ENCODE measurements at places on chromosomes 12 and 14.

DNA sequence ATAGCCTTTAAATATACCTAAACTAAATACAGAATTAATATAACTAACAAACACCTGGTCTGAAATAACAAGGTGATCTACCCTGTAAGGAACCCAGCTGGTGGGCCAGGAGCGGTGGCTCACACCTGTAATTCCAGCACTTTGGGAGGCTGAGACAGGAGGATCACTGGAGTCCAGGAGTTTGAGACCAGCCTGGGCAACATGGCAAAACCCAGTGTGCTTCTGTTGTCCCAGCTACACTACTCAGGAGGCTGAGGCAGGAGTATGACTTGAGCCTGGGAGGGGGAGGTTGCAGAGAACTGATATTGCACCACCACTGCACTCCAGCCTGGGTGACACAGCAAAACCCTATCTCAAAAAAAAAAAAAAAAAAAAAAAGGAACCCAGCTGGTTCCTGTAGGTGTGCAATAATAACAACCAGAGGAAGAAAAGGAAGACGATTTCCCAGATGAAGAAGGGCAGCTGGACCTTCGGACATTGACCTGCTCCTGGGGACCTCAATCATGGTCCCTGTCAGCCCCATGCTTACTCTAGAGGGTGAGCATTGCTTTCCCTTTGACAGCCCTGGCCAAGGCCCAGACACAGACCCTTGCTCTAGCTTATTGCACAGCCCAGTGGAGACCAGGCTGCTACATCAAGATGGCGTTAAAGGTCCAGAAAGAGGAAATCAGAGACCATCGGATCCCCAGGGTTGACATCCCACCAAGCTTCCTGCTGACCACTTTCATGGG lies 5.4 kb downstream of the FOS start:
- no peak for DNase-seq

GRCh38 chr12:91718326-91718725 lies 427.3 kb downstream of the BTG1 start:
- no peak for DNase-seq

DNA sequence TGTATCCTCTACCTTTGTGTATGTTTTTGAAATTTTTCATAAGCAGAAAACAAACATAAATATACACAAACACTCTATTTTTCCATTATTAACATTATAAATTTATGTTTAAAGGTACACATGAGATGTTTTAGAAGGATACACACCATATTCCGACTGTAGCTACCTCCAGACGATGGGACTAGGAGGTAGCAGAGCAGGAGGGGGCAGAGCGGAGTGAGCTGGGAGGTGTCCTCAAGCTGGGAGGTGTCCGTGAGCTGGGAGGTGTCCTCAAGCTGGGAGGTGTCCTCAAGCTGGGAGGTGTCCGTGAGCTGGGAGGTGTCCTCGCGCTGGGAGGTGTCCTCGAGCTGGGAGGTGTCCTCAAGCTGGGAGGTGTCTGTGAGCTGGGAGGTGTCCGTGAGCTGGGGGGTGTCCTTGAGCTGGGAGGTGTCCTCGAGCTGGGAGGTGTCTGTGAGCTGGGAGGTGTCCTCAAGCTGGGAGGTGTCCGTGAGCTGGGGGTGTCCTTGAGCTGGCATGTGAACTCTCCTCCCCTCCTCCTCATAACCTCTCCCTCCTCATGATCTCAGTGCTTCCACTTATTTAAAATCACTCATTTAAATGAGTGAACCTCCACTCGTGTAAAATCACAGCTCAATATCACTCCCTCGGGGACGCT lies 346.9 kb upstream of the SFSWAP start:
- no peak for DNase-seq

DNA sequence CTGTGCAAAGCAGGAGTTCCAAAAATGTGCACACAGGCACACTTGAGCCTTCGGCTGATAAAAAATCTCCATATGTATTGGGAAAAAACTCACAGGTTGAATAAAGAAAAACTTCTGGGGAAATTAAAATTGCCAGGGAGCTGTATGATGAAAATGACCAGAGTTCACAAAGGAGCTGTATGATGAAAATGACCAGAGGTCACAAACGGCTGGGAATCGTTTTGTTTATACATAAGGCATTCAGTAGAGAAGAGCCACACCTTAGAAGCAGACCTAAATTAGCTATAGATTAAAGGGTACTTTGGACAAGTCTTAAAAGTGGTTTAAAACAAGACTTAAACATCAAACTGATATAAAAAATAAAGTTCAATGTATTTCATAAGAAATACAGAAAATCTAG lies 251.7 kb upstream of the TMEM132C start:
- DNase-seq, result no peak

- DNase-seq, result no peak
Observed at GRCh38 chr14:54864526-54864925, 38.1 kb downstream of the GCH1 start.

- DNase-seq, result no peak
Observed at GRCh38 chr12:108787539-108787938, 56.2 kb upstream of the CORO1C start.

DNA sequence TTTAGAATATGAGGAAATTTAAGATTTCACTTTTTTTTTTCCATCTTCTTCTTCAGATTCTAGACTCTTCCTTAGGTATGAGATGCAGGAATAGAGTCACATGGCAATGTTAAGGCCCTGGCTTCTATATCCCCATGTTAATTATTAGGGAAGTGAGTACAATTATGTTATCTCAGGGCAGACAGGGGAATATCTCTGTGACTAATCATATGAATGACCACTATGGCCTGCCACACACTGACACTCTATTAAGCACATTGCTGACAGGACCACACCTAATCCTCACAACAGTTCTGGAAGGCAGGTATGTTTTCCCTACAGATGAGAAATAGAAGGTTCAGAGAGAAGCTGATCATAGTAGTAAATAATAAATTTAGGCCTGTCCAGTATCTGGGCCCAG lies 69.4 kb upstream of the PTPRQ start:
- no peak for DNase-seq

DNA sequence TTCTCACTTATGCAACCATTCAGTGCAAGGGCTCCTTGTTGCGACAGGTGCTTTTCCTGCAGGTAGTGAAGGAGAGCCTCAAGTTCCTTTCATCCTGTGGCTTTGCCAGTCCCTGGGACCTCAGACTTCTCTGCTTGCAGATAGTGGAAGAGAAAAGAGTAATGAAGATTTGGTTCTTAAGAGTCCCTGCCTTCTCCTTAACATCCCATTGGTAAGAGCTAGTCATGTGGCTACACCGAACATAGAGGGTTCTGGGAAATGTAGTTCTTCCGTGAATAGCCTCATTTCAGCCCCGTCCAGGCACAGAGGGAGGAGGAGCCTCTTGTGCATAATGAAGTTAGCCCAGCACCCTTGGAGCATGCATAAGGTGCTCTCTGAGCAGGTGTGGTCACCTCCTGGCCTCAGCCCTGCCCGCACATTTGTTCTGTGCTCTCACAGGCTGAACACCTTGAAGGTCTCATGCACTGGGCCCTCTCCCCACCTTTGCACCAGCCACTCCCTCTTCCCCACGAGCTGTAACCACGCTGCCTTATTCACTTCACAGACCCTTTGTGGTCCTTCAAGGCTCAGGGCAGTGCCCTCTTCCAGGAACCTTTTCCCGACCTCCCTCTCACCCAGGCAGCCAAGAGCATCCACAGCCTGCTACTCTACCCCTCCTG lies 134.0 kb downstream of the BCL11B start:
- DNase-seq, result no peak

- DNase-seq, result no peak
Observed at GRCh38 chr14:89603938-89604480, 187.0 kb upstream of the FOXN3 start.

GRCh38 chr14:105015242-105015641 lies 5.6 kb downstream of the CDCA4 start:
- no peak for DNase-seq

- no peak for DNase-seq
Observed at GRCh38 chr12:14239350-14239934, 126.0 kb upstream of the ATF7IP start.

DNA sequence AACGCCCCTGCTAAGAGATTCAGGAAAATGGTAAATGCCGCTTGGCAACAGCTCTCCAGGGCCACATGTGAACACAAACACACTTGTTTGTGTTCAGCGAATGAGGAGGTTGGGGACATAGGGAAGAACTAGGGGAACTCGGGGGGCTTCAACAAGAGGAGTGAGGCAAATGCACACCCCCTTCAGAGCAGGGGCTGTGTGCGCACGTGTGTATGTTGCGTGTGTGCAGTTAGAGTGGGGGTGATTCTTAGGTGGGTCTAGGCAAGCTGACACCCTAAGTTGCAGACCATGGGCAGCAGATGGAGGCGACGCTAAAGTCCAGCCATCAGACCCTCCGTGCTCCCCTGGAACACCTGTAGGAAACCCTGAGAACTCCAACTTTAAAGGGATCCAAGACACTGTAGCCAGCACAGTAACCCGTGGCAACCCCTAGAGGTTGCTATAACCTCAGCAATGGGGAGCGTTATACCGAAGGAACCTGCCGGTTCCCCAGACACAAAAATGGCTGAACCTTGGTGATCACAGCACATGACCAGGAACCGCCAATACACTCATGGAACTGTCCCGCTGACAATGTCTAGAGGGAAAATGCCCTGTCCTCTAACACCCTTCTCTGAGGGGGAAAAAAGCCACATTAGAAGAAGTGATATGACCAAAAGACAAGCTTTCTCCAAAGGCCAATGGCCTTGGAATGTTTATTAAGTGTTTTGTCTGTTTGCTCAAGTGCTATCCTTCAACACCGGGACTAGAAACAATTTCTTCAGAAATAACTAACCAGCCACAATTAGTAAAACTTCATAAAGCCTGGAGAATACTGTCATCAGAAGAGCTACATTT lies 86.5 kb upstream of the CEP83 start:
- peak; percentile 13 for DNase-seq

DNA sequence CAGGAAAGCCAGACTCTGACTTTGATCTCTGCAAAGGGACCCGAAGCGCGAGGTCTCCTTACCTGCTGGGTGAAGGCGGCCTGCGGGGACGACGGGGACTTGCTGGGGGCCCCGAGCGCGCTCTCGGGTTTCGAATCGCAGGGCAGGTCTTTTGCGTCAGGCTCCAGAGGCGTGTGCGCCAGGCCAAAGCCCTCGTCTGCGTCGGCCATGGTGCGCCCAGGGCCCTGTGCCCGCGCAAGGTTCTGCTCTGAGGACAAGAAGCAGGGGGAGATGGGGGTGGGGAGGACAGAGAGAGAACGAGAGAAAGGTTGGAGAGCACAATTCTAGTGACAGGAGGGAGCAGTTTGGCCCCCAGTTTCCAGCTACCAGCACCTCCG lies 2.3 kb downstream of the TBX5 start:
- no peak for DNase-seq

GRCh38 chr14:95516554-95517181 lies at the start of gene SYNE3:
Gene SYNE3, minus strand, starts transcription at chr14:95516650. Its CDS starts 40,829 bp downstream, at chr14:95475821.
- no peak for DNase-seq

GRCh38 chr14:102159841-102160240 lies 20.1 kb downstream of the WDR20 start:
- no peak for DNase-seq

DNA sequence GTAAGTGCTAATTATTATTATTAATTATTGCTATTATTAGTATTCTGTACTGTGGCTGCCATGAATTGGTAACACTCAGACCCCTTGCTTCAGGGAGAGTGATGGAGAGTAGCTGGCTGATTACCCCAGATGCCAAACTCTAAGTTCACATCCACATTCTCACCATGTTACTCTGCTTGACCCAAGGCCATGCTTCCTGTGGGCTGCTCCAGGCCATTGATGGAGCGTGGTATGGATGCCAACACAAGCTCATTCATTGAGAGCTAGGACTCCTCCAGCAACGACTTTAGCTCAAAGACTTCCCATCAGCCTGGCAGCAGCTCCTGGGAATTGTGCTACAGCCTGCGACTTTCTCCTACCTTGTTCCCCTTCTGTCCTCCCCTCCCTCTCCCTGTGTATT lies 233.4 kb downstream of the MSRB3 start:
- no peak for DNase-seq

DNA sequence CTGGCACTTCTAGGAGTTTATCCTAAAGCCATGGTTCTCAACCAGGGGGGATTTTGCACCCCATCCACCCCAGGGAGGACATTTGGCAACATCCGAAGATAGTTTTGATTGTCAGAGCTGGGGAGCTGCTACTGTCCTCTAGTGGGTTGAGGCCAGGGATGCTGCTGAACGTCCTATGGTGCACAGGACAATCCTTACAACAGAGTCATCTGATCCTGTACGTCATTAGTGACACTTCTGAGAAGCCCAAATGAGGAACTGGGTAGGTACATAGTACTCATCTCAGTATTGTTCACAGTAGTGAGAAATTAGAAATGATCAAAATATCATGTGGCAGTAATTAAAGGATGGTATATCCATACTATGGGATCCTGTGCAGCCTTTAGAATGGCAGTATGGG lies 185.1 kb downstream of the CHST11 start:
- DNase-seq, result no peak

- no peak for DNase-seq
Observed at GRCh38 chr14:74465335-74465734, 27.8 kb downstream of the NPC2 start.

- no peak for DNase-seq
Observed at GRCh38 chr12:114335607-114336006, 70.3 kb downstream of the TBX5 start.

GRCh38 chr14:24804552-24805212 lies 170.7 kb upstream of the GZMB start:
- DNase-seq, result no peak

- DNase-seq, result no peak
Observed at GRCh38 chr14:79967001-79967400, 244.3 kb downstream of the DIO2 start.

GRCh38 chr12:42482041-42482747 lies 107.4 kb downstream of the PRICKLE1 start:
- no peak for DNase-seq
